NCI-H1930 (cell line): ENCODE measurements at places on chromosomes 12 and 14.

GRCh38 chr12:117494833-117495655 lies 133.6 kb upstream of the NOS1 start:
- DNase-seq = no peak

- no peak for DNase-seq
These were observed 266.4 kb downstream of the LRFN5 start for GRCh38 chr14:41872931-41873685.

DNA sequence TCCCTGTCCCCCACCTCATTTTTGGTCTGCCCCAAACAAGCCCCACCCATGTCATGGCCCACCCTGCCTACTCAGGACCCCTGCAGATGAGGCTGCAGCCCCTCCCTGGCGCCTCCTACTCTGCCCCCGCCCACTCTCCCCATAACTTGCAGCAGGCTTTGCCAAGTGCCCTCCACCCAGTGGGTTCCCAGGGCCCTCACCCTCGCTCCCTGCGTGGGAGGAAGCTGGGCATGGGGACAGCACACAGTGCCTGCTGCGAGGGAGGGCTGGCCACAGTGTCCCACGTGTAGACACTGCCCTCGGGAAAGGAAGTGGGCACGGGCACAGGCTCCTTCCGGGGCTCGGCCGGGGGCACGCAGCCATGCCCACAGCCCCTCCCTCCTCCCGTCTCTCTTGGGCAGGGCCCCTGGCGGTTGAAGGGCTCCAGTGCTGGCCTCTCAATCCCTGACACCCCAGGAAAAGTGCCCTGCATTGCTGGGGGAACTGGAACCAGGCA lies 9.4 kb downstream of the AKT1 start:
- no peak for DNase-seq

- no peak for DNase-seq
These were observed 32.7 kb downstream of the PPP4R3A start for GRCh38 chr14:91477388-91477787.

DNA sequence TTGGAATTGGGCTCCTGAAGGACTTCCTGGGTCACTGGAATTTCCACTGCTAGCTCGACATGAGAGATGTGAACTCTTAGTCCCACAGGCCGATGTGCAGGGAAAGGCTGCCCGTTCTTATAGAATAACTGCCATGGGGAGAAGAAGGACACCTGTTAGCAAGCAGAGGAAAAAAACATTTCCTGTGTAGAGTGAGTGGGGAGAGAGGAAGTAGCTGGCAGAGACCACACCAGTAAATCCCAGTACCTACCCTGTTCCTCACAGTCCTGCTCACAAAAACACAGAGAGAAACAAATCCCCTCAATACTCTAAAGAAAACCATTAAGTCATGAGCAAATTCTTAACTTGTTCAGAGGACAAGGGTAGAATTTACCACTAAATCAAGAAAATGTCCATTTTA lies 29.5 kb downstream of the AREL1 start:
- DNase-seq = no peak

- DNase-seq = no peak
These were observed 276.9 kb upstream of the SLC16A7 start for GRCh38 chr12:59318940-59319339.

DNA sequence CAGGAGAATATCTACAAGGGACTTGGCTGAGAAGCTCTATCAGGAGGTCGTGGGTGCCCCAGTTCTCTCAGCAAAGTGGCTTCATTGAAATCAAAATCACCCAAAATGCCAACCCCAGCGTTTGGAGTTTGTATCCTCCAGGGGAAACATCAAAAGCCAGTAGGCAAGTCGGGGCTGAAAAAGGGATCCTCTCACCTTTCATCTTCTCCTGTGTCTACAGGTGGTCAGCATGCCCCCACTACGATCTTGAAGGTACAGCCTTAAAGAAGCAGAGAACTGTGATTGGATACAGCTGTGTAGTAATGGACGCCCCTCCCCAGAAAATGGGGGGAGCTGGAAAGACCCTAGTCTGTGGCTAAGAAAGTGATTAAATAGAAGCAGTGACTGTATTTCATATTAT lies 22.2 kb downstream of the HRK start:
- no peak for DNase-seq

GRCh38 chr14:76191297-76191696 lies 39.6 kb downstream of the GPATCH2L start:
- DNase-seq = no peak

GRCh38 chr14:73125746-73126145 lies 10.6 kb upstream of the PSEN1 start:
- DNase-seq = no peak

- DNase-seq = no peak
These were observed 187.5 kb upstream of the TMEM132C start for GRCh38 chr12:128079446-128079845.

DNA sequence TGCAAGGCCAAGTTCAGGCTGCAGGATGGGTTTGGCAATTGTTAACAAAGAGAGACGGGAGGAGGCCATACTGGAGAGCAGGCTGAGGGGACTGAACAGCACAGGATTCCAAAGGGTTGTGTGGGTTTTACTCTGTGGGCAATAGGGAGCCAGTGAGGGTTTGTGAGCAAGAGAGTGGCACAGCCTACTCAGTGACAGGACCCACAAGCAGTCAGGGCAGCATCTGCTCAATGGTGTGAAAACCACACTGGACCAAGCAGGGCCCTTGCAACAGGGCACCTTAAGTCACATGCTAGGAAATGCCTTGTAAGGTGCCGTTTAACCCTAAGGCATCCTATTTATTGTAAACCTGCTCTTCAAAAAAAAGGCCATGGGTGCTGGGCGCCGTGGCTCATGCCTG lies 22.0 kb downstream of the SYNE3 start:
- DNase-seq = no peak

DNA sequence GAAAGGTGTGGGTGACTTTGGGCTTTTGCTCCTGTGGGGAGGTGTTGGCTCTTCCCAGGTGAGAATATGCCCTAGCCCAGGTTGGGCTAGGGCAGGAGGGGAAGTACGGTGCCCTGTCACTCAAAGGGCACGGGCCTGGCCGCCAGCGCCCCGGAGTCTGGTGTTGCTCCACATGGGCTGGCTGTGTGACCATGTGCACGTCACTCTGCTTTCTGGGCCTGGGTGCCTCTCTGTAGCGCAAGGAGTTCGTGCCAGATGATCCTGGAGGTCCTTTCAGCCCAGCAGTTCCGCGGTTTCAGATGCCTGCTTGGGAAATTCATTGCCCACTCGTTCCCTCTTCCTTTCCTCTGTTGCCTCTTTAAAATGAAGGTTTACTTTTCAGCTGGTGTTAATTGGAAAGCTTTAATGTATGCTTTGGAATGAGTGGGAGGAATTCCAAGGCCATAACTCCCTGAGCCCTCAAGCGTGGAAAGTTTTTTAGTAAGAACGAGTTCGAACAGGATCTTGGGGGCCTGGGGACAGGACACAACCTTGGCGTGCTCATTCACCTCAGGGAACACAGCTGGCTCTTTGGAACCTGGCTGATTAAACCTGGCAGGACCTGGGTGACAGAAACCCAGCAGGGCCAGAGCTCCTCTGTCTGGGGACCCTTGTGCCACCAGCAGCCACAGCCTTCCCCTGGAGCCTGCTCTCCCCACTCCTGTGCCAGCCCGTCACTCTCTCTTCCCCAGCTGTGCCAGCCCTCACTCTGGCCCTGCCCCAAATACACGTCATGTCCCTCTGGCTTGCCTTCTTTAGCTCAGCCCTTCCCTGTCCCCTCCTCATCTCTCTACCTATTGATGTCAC lies 42.8 kb downstream of the TSPAN9 start:
- DNase-seq = no peak

GRCh38 chr12:99413751-99414150 lies 233.8 kb upstream of the GARIN6 start:
- no peak for DNase-seq

GRCh38 chr14:89368490-89369477 lies 48.2 kb downstream of the FOXN3 start:
- no peak for DNase-seq

DNA sequence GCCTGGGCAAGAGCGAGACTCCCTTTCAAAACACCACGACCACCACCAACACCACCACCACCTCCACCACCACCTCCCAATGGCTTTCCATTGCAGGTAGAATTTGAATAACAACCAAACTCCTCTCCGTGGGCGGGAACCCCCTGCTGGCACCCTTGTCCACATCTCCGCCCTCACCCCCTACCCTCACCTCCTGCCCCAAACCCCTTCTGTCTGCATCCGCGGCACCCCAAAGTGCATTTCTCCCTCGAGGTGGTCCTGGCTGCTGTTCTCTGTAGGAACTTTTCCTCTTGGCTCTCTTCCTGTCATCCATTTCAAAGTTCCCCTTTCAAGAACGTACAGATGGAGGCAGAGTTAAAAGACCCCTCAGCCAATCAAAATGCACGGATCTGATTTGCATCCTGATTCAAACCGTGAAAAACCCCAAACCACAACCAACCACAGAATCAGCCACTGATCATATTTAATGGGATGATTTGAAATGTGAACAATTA lies 3.8 kb downstream of the SDSL start:
- no peak for DNase-seq

GRCh38 chr14:98994561-98994960 lies 277.4 kb downstream of the BCL11B start:
- no peak for DNase-seq

- DNase-seq = no peak
These were observed 126.4 kb downstream of the DUSP6 start for GRCh38 chr12:89225808-89226411.
